ENCODE measurements at places on chromosomes 16 and 17.

- DNase-seq = no peak
Measured at GRCh38 chr16:14070555-14070876, 603 bp upstream of the MRTFB start.

- no peak for DNase-seq
Measured at GRCh38 chr16:66523861-66524354, 26.0 kb downstream of the TK2 start.

DNA sequence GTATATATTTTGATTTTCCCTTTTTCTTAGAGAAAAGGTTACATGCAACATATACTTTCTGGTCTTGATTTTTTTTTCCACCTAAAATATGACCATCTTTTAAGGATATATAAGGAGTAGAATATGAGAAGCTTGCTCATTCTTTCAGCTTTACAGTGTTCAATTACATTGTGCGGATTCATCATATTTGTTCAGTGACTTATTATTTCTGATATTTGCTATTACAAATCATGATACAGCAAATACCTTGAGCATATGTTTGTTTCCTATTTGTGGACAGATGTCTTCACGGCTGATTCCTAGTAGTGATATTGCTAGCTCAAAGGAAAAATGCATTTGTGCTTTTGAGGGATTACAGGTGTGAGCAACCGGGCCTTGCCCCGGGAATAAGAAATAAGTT lies 18.1 kb downstream of the KATNIP start:
- no peak for DNase-seq

- DNase-seq = no peak
Measured at GRCh38 chr16:77961814-77962213, 60.5 kb upstream of the CLEC3A start.

DNA sequence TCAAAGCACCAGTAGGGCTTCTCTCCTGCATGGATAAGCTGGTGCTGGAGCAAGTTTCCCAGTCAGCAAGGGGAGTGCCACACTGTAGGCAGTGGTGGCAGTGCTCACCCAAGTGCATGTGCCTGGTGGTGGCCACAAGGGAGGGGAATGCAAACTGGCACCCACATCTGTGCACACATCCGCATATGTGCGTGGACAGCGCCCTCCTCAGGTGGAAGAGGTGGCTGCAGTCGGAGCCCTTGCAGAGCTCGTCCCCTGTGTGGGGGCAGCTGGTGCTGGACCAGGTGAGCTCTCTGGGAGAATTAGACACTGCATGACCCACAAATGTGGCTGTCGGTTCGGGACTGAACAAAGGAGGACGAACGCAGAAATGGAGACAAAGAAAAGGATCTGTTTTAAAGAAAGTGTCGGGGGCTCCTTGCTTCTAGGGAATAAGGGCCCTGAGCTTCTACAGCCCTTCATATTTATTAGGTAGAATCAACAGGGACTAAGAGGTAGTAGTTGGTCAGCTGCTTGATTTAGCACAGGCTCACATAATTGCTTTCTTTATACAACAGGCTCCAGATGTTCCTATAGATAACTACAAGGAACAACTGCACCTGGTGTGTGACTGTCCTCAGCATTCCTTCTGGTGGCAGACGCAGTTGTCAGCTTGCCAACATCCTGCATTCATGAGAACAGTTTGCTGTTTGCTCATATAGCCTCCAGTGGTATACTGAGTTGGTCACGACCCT lies 5.3 kb upstream of the ZNF689 start:
- DNase-seq = peak; percentile 50

DNA sequence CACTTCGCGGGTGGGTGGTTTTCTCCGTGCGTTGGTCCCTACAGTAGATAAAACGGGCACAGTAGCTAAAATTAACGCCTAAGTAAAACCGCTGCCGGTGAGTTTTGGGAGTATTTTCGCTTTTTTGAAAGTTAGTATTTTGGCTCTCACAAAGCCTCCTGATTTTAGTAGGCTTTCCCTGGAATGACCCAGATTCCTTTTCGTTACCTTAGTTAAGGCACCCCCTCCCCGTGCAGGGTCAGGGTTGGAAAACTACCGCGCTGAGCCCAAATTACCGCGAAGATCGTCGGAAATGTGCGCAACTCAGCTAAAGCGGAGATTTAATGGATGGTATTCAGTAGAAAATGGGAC lies 28.3 kb upstream of the ST6GALNAC1 start:
- no peak for DNase-seq

DNA sequence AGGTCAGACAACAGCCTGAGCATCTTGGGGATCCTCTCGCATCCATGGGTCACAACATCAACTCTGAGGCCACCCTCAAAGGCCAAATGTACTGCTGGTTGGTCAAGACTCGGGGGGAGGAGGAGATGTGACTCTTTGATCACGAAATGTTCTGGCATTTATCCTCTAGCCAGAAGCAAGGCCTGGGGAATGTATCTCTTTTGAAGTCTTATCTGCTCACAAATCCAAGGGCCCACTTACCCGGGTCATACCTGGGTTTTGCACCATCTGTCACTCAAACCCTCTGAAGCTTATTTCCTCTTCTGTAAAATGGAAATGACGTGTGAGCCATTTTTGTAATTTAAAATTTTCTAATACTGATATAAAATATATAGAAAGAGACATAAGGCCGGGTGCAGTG lies 13.2 kb downstream of the CA7 start:
- no peak for DNase-seq

DNA sequence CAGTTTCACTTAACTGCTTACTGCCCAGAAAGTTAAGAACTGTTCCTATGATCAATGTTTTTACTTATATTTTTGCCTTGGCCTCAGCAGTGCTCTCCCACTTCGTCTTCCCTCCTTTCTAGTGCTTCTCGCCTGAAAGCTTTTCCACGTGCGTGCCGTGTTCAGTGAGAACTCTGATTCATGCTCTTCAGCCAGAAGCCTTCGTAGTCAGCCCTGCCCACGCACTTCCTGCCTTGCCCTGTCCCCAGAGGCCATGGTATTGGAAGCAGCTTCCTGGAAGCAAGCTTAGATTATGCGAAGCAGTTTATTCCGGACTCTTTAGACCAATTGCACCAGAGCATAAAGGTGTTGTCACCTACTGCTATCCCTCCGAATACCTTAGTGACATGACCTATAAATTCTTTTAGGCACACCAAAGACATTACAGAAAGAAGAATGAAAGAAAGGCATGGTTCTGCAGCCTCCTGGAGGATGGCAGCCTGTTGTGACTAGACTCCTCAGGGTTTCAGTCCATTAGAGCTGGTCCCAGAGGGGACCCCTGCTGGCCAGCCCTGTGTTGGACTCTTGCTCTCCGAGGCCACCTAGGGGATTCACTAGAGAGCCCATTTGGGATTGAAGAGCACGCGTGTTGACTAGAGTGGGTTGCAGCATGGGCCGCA lies 105.2 kb downstream of the RPTOR start:
- peak; percentile 43 for DNase-seq

All from activated CD4-positive, alpha-beta T cell treated with anti-CD3 and anti-CD28 coated beads, Interleukin-2, amount 50 U/mL, for 24 hours (primary cell).